NCI-H2081 treated with DMSO at 0.1 percent for 48 hours (cell line): ENCODE measurements at places on chromosomes 11 and 22.

GRCh38 chr11:34653851-34654482 is 33.1 kb downstream of the EHF start:
- DNase-seq, result no peak

- DNase-seq, result no peak
These were observed 33.4 kb upstream of the ZBED5 start for GRCh38 chr11:10891151-10891720.

GRCh38 chr22:20000246-20001081 is 16.2 kb downstream of the ARVCF start:
- no peak for DNase-seq

- DNase-seq, result no peak
These were observed 85.4 kb downstream of the MYO18B start for GRCh38 chr22:25827415-25827814.

- no peak for DNase-seq
These were observed 18.2 kb downstream of the P2RY2 start for GRCh38 chr11:73236205-73236765.

DNA sequence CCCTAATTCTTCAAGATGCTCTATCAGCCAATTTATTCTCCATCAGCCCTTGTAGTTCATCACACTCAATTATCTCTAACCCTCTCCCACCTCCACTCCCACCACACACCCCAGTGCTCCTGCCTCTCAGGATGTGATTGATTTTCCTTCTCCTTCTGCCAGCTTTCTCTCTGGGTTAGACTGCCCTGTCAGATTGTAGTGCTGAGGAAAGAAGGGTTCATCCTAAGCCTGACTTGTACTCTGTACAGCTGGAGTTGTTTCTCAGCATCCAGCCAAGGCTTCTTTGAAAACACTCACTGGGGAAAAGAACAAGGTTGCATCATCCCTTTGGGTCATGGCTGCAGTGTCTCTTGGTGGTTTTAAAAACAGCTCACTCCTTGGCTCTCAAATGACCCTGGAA is 61.2 kb downstream of the CECR2 start:
- no peak for DNase-seq

DNA sequence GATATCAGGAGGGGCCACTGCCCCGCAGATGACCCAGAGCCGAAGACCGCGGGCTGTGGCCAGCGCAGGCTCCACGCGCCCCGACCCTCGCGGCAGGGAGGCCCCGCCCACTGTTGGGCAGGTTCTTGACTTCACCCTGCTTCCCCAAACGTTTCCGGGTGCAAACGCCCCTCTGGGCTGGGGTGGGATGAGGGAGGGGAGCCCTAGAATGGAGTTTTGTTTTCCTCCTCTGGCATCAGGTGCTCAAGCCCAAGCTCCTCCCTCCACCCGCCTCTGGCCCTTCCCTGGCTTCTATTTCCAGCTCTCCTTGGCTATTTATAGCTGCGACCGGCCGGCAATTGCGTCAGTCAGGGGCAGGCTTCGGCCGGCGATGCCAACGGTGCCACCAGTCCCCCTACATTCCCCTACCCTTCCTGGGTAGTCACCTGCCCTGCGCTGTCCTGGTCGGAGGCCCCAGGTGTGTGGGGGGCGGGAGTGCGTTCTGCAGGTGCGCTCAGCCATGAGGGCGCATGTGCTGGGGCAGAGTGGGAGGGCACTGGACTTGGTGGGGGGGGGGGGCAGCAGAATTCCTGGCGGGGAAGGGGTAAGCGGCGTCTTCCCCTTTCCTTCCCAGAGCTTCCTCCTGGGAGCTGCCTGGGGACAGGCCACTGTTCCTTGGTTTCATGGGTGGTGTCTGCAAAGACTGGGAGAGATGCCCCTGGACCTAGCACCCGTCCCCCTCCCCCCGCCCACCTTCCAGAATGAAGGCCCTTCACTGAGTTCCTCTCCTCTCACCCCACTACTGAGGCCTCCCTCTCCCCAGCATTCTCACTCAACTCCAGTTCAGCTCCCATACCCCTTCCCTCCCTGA is 23.6 kb downstream of the DUSP8 start:
- DNase-seq, result no peak

DNA sequence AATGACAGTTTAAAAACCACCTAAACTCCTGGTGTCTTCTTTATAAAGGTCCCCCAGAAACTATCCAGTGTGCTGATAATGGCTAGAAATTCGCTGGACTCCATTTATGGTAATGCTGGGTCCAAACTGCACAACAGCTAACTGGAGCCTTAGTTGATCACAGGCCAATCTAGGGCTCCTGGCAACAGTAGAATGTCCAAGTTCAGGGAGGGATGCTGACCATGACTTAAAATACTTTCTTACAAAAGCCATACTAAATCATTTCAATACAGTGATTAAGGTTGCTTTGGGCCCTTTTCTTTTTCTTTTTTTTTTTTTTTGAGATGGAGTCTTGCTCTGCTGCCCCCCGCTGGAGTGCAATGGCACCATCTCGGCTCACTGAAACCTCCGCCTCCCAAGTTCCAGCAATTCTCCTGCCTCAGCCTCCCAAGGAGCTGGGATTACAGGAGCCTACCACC is 14.5 kb upstream of the GAB2 start:
- no peak for DNase-seq

DNA sequence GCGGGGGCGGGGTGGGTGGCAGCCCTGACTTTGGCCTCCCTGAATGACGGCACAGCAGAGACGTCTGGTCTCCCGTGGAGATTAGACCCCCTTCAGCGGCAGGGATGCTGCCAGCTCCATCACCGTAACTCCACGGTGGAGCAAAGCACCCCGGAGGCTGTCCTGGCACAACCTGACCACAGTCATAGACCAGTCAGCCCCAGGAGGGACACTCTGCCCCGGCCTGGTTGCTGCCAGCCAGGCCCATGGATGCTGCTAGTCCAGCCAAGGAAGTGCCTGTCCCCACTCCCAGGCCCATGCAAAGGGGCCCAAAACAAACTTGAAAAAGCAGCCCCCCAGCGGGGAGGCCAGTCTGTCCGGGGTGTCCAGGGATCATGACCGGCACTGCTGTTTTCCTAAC is 11.5 kb upstream of the ANO1 start:
- no peak for DNase-seq

- no peak for DNase-seq
These were observed 22.2 kb downstream of the TREH start for GRCh38 chr11:118657238-118657637.

DNA sequence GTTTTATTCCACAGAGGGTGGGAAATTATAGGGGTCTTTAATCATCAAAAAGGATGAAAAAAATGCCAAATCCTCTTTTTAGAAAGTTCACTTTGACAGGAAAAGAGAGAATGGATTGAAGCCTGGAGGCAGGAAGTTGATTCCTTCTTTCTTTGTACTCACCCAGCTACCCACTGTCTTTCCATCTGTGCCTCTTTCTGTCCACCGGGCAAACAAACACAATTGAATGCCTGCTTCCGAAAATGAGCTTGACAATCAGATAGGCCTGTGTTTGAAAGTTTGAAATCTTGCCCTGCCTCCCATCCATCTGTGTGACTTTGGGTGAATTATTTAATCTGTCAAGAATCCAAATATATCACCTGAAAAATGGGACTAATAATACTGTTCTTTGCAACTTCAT is 81.1 kb downstream of the SCN3B start:
- no peak for DNase-seq
